Colonic mucosa (tissue), 4 donors: ENCODE measurements at places on chromosomes 1 and 21. TPM values are rescaled to one million over a fixed set of nuclear protein-coding genes. Genes with fewer than 3 reads are reported as not detected.
A peak's percentile ranks its signal among the peaks of the same experiment; 100 is the strongest.

Gene SPATA45
- not detected for total RNA-seq

Gene GJA5
- 1.1 TPM for total RNA-seq

Gene ICOSLG
- total RNA-seq, result 4.9 TPM

Gene BLACAT1
- 0.37 TPM for total RNA-seq

Gene C1QB
- total RNA-seq, result 72.5 TPM

GRCh38 chr1:8241417-8242014 lies 76.4 kb upstream of the SLC45A1 start:
- no peak overlapping the region for H3K4me3 ChIP-seq
- peak; percentile 76 for DNase-seq
- H3K27ac ChIP-seq, result peak overlapping the region; percentile 55
- H3K36me3 ChIP-seq, result no peaks in the 10 kb centered on the region
- no peaks in the 10 kb centered on the region for H3K27me3 ChIP-seq
- H3K4me1 ChIP-seq, result peaks cover 9% of the 10 kb centered on the region

DNA sequence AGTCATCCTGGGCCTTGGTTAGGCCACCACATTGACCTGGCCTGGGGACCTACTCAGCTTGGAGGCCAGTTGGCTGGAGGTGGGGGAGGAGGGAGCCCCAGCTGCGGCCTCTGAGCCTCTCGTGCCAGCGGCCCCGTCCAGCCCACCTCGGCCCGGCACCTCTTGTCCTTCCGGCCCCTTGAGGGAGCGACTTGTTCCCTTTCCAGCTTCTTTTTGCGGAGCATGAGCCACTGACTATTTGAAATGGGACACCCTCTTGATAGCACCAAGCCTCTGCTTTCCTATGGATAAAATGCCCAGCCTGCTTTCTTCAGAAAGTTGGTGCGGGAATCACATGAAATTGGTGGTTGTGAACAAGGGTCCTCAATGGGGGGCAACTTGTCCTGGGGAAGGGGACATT lies 24.7 kb upstream of the ARHGEF10L start:
- no peaks in the 10 kb centered on the region for H3K36me3 ChIP-seq
- no peak for DNase-seq
- peaks cover 6% of the 10 kb centered on the region for H3K4me1 ChIP-seq
- no peaks in the 10 kb centered on the region for H3K27me3 ChIP-seq
- H3K4me3 ChIP-seq, result no peak overlapping the region
- peak overlapping the region; percentile 91 for H3K27ac ChIP-seq

DNA sequence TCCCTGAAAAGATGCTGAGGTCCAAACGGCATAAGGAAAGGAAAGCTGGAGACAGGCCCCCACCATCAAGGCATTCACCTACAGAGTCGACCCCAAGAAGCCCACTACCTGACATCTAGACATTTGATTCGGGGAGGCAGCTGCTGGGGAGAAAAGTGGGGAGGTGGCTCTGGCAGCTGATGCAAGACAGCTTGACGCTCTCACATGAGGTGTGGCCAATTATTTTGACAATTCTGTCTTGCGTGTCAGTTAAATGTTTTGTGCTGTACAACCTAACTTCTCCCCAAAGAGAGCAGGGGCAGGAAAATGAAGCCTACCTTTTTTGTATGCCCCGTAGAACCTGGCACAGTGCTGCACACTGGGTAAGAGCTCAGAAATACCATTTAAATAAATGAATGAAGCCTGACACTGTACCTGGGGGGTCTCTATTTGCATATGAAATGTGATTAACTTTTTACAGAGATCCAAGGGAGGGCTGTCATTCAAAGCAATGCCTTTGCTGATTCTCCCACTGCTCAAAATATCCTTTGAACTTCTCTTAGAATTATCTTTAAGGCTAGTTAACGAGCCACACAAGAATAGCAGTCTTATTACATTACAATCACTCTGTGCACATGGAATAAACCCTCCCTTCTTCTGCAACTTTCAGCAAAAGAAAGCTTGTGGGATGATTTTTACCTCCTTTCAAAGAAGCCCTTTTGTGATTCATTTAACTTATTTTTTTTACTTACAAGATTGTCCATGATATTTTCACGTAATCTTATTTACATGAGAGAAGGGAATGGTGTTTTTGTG lies 163.2 kb downstream of the TNR start:
- no peak for DNase-seq
- H3K4me1 ChIP-seq, result no peaks in the 10 kb centered on the region
- no peaks in the 10 kb centered on the region for H3K36me3 ChIP-seq
- H3K27ac ChIP-seq, result no peak overlapping the region
- H3K4me3 ChIP-seq, result no peak overlapping the region

- no peak overlapping the region for H3K27ac ChIP-seq
- no peak overlapping the region for H3K4me3 ChIP-seq
- H3K4me1 ChIP-seq, result no peaks in the 10 kb centered on the region
- no peak for DNase-seq
Measured at GRCh38 chr1:203063287-203063686, 22.5 kb downstream of the MYOG start.

GRCh38 chr1:115462566-115463076 lies 124.6 kb upstream of the NGF start:
- no peak overlapping the region for H3K4me3 ChIP-seq
- DNase-seq, result no peak

DNA sequence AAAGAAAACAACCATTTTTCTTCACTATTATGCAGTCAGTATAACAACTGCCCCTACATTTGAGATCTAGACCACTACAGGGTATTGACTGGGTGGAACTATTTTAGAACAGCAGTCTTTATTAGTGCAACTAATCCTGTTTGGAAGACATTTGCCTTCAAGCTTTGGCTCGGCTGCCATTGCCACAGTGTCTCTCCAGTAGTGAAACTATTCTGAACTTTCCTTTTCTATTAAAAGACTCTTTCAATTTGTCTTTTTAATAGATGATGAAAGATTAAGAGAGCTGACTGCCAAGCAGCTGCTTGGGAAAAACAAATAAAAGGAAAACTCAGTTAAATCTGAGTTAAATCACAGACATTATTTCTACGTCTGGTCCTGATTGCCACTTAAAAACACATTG lies 49.3 kb downstream of the LPGAT1 start:
- no peak for DNase-seq
- H3K36me3 ChIP-seq, result no peaks in the 10 kb centered on the region
- H3K4me3 ChIP-seq, result no peak overlapping the region

- no peak overlapping the region for H3K4me3 ChIP-seq
- no peak overlapping the region for H3K27ac ChIP-seq
- H3K27me3 ChIP-seq, result peaks cover 19% of the 10 kb centered on the region
- H3K4me1 ChIP-seq, result no peaks in the 10 kb centered on the region
- DNase-seq, result no peak
Measured at GRCh38 chr21:36639769-36640168, 59.1 kb upstream of the SIM2 start.

DNA sequence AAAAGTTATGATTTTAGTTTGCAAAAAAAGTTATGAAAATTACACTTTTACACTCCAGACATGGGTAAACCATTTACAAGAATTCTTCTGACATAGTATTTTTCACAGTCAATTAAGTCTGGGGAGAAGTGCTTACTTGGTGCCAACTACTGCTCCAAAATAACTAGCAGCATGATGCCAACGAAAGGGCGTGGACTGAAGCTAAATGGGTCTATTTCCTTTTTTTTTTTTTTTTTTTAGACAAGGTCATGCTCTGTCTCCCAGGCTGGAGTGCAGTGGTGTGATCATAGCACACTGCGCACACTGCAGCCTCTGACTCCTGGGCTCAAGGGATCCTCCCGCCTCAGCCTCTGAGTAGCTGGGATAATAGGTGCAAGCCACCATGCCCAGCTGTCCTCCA lies 43.2 kb downstream of the FMO4 start:
- H3K27me3 ChIP-seq, result no peaks in the 10 kb centered on the region
- H3K4me3 ChIP-seq, result no peak overlapping the region
- no peaks in the 10 kb centered on the region for H3K36me3 ChIP-seq

DNA sequence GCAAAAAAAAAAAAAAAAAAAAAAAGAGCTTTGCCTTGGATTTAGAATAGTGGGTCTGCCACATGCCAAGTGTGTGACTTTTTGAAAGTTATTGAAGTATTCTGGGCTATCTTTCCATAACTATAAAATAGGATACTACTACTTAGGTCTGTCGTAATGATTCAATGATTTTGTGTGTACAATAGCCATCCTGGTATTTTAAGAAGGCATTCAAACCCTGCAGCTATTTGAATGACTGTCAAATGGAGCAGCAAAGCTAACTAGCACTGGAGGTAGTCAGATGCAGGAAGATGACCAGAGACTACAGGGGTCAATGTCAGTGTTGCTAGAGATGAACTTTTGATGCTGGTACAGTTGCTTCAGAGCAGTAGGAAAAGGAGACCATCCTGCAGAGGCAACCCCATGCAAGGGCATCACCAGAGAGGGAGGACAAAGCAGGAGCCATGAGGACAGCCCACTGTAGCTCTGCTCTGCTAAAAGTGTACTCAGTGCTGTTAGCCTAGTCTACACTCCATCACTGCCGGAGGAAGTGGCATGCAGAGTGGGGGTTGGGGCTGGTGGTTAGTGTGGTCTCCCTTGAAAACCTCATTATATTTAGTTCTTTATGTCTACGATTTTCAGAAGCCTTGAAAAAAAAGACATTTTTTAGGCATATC lies 29.0 kb downstream of the DUSP10 start:
- peak overlapping the region; percentile 18 for H3K27ac ChIP-seq
- H3K4me1 ChIP-seq, result peaks cover 6% of the 10 kb centered on the region
- no peaks in the 10 kb centered on the region for H3K27me3 ChIP-seq
- peak; percentile 44 for DNase-seq
- no peaks in the 10 kb centered on the region for H3K36me3 ChIP-seq

GRCh38 chr1:202659541-202659940 lies 50.7 kb downstream of the SYT2 start:
- H3K36me3 ChIP-seq, result no peaks in the 10 kb centered on the region
- H3K4me1 ChIP-seq, result no peaks in the 10 kb centered on the region
- no peak overlapping the region for H3K4me3 ChIP-seq
- no peaks in the 10 kb centered on the region for H3K27me3 ChIP-seq
- no peak for DNase-seq

- no peak for DNase-seq
- no peaks in the 10 kb centered on the region for H3K4me1 ChIP-seq
- H3K27ac ChIP-seq, result no peak overlapping the region
- H3K4me3 ChIP-seq, result no peak overlapping the region
Measured at GRCh38 chr1:218925777-218926176, 247.9 kb upstream of the LYPLAL1 start.

DNA sequence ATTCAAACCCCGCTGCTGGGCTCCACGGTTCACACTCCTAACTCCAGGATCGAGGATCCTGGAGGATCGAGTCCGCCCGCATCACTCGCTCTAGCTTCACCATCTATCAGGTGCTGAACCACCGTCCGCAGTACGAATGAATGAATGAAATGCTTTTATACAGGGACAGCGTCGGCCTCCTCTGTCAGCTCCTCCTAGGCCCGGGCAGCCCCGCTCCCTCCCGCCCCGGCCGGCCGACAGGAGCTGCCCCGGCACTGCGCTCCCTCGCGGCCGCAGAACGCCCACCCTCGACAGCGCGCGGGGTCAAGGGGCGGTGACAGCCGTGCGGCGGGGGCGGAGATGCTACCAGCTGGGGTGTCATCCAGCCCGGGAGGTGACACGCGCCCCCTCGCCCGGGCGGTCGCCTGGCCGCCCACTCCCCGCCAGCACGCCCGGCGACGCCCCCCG lies 520 bp downstream of the ZBTB17 start:
- H3K27ac ChIP-seq, result peak overlapping the region; percentile 52
- no peaks in the 10 kb centered on the region for H3K36me3 ChIP-seq
- H3K4me3 ChIP-seq, result peak overlapping the region; percentile 89
- no peaks in the 10 kb centered on the region for H3K27me3 ChIP-seq
- H3K4me1 ChIP-seq, result no peaks in the 10 kb centered on the region
- DNase-seq, result peak; percentile 54

DNA sequence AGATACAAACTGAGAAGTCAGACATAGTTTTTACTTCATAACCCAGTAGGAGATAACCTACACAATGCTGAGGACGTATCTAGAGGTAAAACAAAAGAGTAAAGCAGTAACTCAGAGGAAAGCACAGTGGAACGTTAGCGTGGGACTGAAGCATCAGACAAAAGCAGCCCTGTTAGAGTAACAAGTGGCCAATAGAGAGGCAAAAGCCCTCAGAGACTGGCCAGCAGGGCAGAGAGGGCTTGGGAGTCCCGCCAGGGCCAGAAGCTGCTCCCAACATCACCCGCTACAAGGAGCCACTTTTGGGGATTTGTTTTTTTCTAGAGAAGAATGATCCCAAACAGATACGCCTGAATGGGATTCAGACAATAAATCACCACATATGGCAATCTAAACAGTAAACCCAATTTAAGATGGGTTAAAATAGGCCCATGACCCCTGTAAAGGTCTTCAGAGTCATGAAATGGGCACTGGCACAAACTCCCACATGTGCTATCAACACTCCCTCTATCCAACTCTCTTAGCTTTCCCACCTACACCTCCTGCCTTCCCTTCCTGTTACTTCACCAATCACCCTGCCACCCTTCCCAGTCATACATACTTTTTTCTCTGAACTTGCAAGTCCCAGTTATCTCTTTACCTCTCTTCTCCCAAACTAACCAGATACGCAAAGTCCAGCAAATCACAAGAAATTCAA lies 17.2 kb downstream of the TADA1 start:
- H3K4me1 ChIP-seq, result no peaks in the 10 kb centered on the region
- no peak overlapping the region for H3K4me3 ChIP-seq
- H3K36me3 ChIP-seq, result peaks cover 10% of the 10 kb centered on the region
- no peaks in the 10 kb centered on the region for H3K27me3 ChIP-seq

DNA sequence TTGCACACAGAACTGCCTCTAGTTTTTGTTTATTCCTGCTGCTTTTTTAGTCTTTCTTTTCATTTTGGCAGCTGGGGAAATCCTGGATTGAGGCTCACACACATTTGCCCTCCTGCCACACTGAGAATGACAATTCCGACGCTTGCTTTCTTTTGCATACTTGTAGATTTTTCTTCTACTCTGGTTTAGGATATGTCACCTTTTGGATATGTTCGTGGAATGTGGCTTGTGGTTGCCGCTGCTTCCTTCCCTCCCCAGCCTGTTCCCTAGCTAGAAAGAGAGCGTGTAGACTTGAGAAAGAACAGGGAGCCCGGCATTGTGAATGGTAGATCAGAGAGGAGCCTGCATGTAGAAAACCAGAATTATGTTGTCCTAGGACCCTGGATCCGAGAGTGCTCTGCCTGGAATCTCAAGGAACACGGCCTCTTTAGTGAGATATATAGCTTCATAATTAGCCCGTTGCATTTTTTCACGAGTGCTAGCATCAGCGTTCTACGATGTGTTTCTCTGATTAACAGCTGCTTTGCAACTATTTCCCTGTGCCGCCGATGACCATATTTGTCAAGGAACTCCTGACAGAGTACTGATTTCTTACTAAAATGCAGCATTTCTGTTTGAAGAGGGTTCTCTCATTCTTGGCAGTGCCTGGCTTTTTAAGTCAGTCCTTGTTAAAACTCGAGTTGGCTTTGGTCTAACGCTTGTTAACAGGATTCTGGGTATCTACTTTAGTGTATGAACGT lies 56.2 kb downstream of the PEX14 start:
- H3K4me3 ChIP-seq, result no peak overlapping the region
- H3K36me3 ChIP-seq, result peaks cover under 1% of the 10 kb centered on the region
- no peak for DNase-seq
- H3K27ac ChIP-seq, result no peak overlapping the region
- H3K4me1 ChIP-seq, result no peaks in the 10 kb centered on the region
- no peaks in the 10 kb centered on the region for H3K27me3 ChIP-seq

GRCh38 chr1:104856091-104856490 lies 1106.4 kb downstream of the AMY1C start:
- H3K27me3 ChIP-seq, result no peaks in the 10 kb centered on the region
- no peak for DNase-seq
- H3K36me3 ChIP-seq, result no peaks in the 10 kb centered on the region

GRCh38 chr1:11944358-11944931 lies 9.9 kb downstream of the PLOD1 start:
- no peak for DNase-seq
- no peak overlapping the region for H3K27ac ChIP-seq
- peaks cover 8% of the 10 kb centered on the region for H3K4me1 ChIP-seq
- H3K27me3 ChIP-seq, result no peaks in the 10 kb centered on the region
- H3K36me3 ChIP-seq, result no peaks in the 10 kb centered on the region
- no peak overlapping the region for H3K4me3 ChIP-seq
